ENCODE measurements at places on chromosomes 3 and 15.

DNA sequence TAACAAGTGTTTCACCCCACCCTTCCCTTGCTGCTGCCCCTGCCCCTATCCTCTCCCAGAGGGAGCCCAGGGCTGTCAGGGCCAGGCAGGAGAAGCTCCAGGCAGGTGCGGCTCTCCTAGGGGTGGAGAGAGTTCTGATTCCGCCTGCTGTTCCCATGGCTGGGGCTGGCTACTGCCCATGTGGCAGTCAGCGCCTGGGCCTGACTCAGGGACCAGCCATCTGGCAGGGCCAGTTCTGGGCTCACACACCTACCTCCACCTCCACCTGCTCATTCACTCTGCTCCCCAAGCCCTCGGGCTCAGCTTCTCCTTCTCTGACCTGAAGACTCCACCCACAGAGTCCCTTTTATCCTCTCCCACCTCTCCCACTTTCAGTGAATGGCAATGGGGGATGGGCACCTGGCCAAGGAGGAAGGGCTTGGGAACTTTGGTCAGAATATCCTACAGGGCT, 23.4 kb downstream of the AMOTL2 start:
- DNase-seq = no peak

GRCh38 chr3:70227437-70227836, 85.0 kb downstream of the MDFIC2 start:
- DNase-seq = no peak

- no peak for DNase-seq
These were observed 866.9 kb downstream of the FHIT start for GRCh38 chr3:60384341-60384740.

DNA sequence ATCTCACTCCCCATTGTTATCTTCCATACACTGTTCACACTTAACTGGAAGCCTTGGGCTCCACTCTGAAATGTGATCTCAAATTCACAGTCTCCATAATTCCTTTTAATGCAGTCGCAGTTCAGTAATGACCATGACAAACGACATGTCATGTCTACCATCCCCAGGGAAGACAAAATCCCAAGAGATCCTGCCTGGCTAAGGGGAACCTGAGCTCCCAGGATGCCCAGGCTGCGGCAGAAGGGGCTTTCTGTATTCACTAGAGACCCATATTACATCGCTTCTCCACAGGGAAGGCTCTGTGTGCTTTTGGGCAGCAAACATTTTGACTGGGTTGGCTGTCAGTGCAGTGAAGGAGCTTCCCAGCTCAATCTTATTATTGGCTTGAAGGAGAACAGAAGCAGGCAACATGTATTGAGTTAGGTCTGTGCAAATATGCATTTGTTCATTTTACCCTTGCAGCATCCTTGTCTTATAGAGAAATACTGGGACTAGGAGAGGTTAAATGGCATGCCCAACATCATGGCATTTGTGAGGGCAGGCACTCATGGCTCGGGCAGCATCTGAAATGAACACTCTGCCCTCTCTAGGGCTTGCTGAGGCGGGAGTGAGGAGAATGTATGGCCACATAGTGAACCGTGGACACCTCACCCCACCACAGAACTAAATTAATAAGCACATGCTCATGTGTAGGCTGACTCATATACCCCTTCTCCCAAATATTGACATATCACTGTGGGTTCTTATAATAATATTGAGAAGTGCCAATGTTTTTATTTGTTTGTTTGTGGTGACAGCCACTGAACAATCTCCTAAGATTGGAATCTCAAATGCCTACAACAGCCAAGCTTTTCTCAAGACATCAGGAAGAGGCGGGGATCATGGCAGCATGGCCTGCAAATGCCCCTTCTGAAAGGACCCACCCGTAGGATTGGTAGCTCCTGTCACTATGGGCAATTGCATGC, 141.6 kb upstream of the FOXB1 start:
- DNase-seq = no peak

DNA sequence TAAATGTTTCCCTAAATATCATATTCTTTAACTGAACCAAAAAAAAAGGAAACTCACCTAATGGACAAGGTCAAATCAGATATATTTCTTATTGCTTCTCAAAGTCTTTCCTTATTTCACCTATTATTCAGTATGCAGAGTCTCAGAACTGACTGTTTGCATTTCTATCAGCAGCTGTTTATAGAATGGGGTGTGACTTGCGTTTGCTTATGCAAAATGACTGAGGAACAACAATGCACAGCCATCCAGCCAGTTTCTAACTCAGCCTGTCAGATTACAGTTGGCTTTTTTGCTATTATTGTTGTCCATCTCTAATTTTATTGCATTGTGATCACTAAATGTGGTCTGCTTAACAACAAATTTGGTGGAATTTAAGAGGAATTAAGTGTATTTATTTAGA, 40.7 kb downstream of the RAB27A start:
- DNase-seq = no peak

DNA sequence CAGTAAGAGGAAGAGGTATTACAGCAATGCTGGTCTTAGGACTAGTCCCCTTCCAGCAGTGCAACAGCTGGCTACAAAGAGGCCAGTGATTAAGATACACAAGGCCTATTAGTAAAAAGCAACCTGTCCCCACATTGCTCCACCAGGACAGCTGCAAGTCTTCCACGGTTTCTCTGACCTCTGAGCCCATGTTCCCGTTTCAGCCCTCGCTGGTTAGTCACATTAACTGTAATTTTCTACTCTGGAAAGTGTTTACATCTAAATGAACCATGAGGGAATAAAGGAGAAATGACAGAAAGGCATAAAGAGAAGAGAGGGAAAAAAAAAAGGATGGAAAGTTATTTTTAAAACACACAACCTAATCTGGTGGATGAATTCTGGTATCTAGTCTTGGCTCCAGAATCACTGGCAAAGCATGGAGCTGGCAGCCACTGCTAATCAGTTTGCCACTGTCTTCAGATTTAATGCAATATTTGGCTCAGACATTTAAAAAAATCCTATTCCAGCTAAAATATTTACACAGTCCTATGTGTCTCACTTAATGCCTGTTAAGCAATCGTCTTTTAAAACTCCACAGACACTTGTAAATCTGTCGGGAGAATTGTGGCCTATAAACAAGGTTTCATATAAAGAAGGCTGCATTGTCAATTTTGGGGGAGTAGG, 154.9 kb downstream of the GREM1 start:
- no peak for DNase-seq
